Progenitor cell of endocrine pancreas (in vitro differentiated cells): ENCODE measurements at places on chromosomes 13 and 19. TPM values are rescaled to one million over a fixed set of nuclear protein-coding genes. Genes with fewer than 3 reads are reported as not detected.

DNA sequence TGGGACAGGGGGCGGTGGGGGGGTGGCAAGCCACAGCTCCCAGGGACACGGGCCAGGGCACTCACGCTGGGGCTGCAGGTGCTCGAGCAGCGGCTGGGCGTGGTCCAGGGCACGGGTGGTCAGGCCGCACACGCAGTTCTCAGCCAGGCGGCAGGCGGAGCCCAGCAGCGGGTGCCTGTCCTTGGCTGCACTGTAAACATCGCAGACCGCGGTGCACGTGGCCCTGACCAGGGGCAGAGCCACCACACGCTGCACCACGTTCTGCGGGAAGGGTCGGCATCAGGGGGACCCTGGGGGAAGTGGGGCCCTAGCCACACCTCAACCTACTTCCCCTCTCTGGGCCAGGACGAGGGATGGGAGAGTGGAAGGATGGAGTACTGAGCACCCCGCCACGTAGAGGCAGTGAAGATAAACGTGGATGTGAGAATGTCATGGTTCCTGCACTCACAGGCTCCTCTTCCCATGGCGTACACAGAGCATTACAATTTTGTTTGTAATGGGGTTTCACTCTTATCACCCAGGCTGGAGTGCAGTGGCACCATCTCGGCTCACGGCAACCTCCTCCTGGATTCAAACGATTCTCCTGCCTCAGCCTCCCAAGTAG is 3.4 kb downstream of the PLIN5 start:
- no peaks in the 10 kb centered on the region for H3K36me3 ChIP-seq
- DNase-seq, result no peak
- no peaks in the 10 kb centered on the region for H3K4me1 ChIP-seq
- no peak overlapping the region for H3K27ac ChIP-seq
- no peak overlapping the region for H3K4me3 ChIP-seq

GRCh38 chr19:5507065-5507909 is 52.1 kb downstream of the ZNRF4 start:
- H3K27ac ChIP-seq, result no peak overlapping the region
- H3K27me3 ChIP-seq, result peaks cover 8% of the 10 kb centered on the region
- no peaks in the 10 kb centered on the region for H3K36me3 ChIP-seq
- no peak for DNase-seq

- peaks cover 10% of the 10 kb centered on the region for H3K36me3 ChIP-seq
- H3K4me3 ChIP-seq, result peak within 1 kb of the TSS; percentile 90
- peak; percentile 83 for DNase-seq
- peak within 1 kb of the TSS; percentile 96 for H3K27ac ChIP-seq
Observed at GRCh38 chr19:7874076-7874896, at the start of gene PRR36. Gene PRR36 (minus strand): TSS chr19:7874390. CDS start chr19:7873689, 701 bp downstream.

- no peak overlapping the region for H3K27ac ChIP-seq
- H3K36me3 ChIP-seq, result peaks cover 1% of the 10 kb centered on the region
- H3K4me1 ChIP-seq, result peaks cover 4% of the 10 kb centered on the region
- DNase-seq, result no peak
- no peaks in the 10 kb centered on the region for H3K27me3 ChIP-seq
Observed at GRCh38 chr19:39014037-39014436, 18.3 kb downstream of the FBXO27 start.

- no peaks in the 10 kb centered on the region for H3K36me3 ChIP-seq
- DNase-seq, result no peak
- H3K4me3 ChIP-seq, result no peak overlapping the region
- H3K27ac ChIP-seq, result no peak overlapping the region
- no peaks in the 10 kb centered on the region for H3K27me3 ChIP-seq
Observed at GRCh38 chr13:35489050-35489449, 12.6 kb upstream of the MAB21L1 start.

DNA sequence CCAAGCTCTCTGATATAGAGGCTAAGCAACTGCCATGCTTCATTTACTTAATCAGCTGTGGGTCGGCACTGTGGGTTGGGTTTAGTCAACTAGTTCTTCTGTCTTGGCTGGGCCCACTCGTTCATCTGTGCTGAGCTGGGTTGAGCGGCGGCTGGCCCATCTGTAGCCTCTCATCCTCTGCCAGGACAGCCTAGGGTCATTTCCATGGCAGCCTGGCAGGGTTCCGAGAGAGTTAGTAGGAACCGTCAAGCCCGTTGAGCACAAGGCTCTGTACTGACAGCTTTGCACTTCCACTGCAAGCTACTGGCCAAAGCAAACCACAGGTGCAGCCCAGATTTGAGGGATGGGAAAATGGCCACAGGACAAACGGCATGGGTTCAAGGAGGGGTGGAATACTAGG is 6.6 kb upstream of the ZNF835 start:
- DNase-seq, result no peak
- no peaks in the 10 kb centered on the region for H3K4me1 ChIP-seq
- no peaks in the 10 kb centered on the region for H3K27me3 ChIP-seq
- H3K36me3 ChIP-seq, result peaks cover 3% of the 10 kb centered on the region

GRCh38 chr13:24931450-24932251 is 164.3 kb upstream of the PABPC3 start:
- H3K4me3 ChIP-seq, result peak overlapping the region; percentile 14
- peaks cover 40% of the 10 kb centered on the region for H3K27me3 ChIP-seq
- no peak overlapping the region for H3K27ac ChIP-seq
- no peaks in the 10 kb centered on the region for H3K4me1 ChIP-seq
- DNase-seq, result no peak

DNA sequence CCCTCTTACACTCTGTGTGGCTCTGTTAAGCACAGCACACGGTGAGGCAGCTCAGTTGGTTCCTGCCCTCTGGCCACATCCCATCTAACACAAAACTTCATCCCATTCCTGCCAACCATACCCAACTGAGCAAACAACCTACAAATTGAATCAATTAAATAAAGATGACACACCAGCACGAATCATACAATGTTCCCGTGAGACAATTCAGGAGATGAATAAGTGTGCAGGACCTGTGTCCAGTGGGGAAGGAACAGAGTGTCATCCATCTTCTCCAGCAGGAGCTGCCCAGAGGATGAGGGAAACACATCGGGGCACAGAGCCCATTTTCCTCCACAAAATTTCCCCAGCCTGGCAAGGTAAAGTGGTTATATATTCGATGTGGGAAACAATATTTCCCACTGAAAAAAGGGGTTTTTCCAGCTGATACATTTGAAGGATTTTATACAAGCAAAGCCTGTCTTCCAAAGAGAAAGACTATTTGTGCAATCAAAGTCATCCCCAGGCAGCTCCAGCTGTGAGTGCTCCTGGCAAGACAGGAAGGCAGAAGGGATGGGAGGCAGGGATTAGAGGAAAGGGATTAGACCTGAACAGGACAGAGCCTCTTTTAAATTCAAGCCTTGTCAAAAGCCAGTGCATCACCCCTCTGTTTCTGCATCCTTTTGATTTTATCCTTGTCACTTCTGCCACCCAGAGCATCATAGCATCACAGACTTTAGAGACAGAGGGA is 240.2 kb downstream of the LHFPL6 start:
- no peak for DNase-seq
- no peaks in the 10 kb centered on the region for H3K36me3 ChIP-seq
- H3K27ac ChIP-seq, result no peak overlapping the region

DNA sequence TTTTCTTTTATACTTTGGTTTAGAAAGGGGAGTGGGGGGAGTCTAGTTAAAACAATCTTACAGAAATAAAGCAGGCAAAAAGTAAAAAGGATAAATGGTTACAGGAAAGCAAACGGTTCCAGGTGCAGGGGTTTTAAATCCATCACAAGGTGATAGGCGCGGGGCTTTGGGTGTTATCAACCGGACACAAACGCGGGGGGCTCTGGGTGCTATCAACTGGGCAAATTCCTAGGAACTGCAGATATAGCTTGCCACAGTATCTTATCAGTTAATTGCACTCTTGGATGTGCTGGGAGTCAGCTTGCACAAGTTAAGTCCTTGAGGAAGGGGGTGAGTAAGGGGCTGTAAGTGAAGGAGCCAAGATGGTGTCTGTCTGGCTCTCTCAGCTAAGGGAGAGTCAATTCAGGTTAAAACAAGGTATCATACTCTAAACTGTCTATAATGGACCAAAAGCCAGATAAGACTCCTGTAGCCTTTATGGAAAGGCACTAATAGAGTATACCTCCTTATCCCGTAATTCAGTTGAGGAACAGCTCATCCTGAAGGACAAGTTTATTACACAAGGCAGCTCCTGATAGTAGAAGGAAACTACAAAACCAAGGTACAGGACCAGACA is 32.6 kb upstream of the ZSCAN5A start:
- DNase-seq, result no peak
- H3K27ac ChIP-seq, result no peak overlapping the region
- H3K36me3 ChIP-seq, result peaks cover 2% of the 10 kb centered on the region
- H3K4me3 ChIP-seq, result no peak overlapping the region
- no peaks in the 10 kb centered on the region for H3K27me3 ChIP-seq

GRCh38 chr13:41212881-41213280 is 18.5 kb upstream of the KBTBD7 start:
- H3K27ac ChIP-seq, result no peak overlapping the region
- H3K4me3 ChIP-seq, result no peak overlapping the region
- no peaks in the 10 kb centered on the region for H3K27me3 ChIP-seq
- DNase-seq, result no peak

DNA sequence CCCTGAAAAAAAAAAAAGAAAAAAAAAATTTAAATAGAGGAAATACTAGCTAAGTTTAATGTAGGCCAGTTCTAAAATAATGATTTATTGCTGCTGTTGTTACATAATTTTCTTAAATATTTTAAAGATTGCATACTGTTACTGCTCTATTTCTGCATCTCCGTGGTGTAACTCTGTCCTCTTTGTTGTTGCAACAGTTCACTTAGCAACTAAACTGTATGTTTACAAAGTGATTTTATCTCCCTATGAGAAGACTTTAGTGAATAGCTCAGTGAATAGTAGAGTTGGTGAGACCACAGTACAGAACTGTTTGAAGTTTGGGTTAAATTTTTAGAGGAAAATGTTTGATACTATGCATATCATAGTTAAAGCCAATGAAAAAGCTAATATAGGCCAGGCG is 19.4 kb downstream of the BRCA2 start:
- H3K4me1 ChIP-seq, result no peaks in the 10 kb centered on the region
- H3K27ac ChIP-seq, result no peak overlapping the region
- H3K27me3 ChIP-seq, result no peaks in the 10 kb centered on the region
- H3K36me3 ChIP-seq, result peaks cover 30% of the 10 kb centered on the region

GRCh38 chr19:49448432-49448786 is 3.2 kb downstream of the PIH1D1 start:
- H3K4me1 ChIP-seq, result peaks cover 7% of the 10 kb centered on the region
- H3K4me3 ChIP-seq, result peak overlapping the region; percentile 47
- H3K27ac ChIP-seq, result no peak overlapping the region
- no peak for DNase-seq
- no peaks in the 10 kb centered on the region for H3K27me3 ChIP-seq

GRCh38 chr13:39036212-39036611 is 1.7 kb downstream of the PROSER1 start:
- no peaks in the 10 kb centered on the region for H3K27me3 ChIP-seq
- H3K27ac ChIP-seq, result peak overlapping the region; percentile 96
- no peaks in the 10 kb centered on the region for H3K36me3 ChIP-seq

DNA sequence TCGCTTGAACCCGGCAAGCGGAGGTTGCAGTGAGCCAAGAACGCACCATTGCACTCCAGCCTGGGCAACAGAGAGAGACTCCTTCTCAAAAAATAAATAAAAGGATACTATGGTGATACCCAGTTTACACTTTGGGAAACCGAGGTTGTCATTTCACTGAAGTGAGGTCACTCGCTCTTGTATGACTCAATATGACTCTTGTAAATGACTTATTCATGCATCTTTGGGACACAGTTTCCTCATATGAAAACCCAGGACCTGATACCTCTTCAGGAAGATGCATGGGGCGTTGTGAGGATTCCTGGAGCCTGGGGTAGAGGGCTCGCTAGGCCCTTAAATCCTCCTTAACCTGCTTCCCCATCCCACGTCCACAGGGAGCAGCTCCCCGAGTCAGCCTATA is 4.5 kb downstream of the PSMD8 start:
- no peak overlapping the region for H3K4me3 ChIP-seq
- peaks cover 13% of the 10 kb centered on the region for H3K4me1 ChIP-seq
- no peak for DNase-seq

GRCh38 chr19:7307590-7308218 is 13.5 kb upstream of the INSR start:
- H3K36me3 ChIP-seq, result no peaks in the 10 kb centered on the region
- no peaks in the 10 kb centered on the region for H3K27me3 ChIP-seq
- no peaks in the 10 kb centered on the region for H3K4me1 ChIP-seq
- H3K4me3 ChIP-seq, result no peak overlapping the region

- no peak for DNase-seq
- H3K36me3 ChIP-seq, result peaks cover 9% of the 10 kb centered on the region
- H3K27me3 ChIP-seq, result no peaks in the 10 kb centered on the region
- peaks cover 16% of the 10 kb centered on the region for H3K4me1 ChIP-seq
- no peak overlapping the region for H3K27ac ChIP-seq
- H3K4me3 ChIP-seq, result no peak overlapping the region
Observed at GRCh38 chr19:18308051-18308947, 14.6 kb downstream of the LSM4 start.

DNA sequence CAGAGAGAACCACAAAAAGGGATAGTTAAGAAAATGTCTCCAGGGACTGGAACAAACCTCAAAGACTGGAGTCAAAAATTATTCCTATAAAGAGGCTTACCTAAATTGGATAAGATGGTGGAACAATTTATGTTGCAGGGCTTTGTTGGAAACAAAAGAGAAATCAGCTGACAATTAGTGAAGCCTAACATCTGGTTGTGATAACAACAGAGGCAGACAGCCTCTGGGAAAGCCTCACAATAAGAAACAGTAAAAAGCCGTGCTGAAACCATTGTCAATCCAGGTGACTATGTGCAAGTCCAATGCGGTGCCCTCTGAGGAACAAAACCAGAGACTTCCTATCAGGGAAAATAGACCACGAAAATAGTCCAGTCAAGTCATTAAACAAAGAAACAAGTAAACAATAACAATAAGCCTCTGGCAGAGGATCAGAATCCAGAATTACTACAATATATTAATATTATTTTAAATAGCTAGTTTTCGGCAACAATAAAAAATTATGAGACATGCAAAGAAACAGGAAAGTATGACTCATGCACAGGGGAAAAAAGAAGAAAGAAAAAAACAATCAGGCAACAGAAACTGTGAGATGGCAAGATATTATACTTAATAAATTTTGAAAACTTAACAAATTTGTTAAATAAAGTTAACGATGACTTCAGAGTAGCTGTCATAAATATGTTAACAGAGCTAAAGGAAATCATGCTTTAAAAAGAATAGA is 99.7 kb upstream of the RXFP2 start:
- no peak overlapping the region for H3K4me3 ChIP-seq
- no peak for DNase-seq
- H3K27ac ChIP-seq, result no peak overlapping the region
- peaks cover 7% of the 10 kb centered on the region for H3K4me1 ChIP-seq
- peaks cover 5% of the 10 kb centered on the region for H3K36me3 ChIP-seq

RNF17 gene
- total RNA-seq, result not detected in 2 replicates

RAB8A gene
- total RNA-seq, result 65.5 and 67.5 TPM in 2 replicates

LIM2 gene
- not detected in 2 replicates for total RNA-seq

PDCD2L gene
- 18.1 and 20.1 TPM in 2 replicates for total RNA-seq

HIPK4 gene
- total RNA-seq, result 0.11 TPM in 1 of 2 replicates, not detected in the other

TMEM205 gene
- total RNA-seq, result 49.8 and 51.1 TPM in 2 replicates

ZNF560 gene
- total RNA-seq, result not detected in 2 replicates

ZNF681 gene
- 10.2 and 11.5 TPM in 2 replicates for total RNA-seq

SCGB2B2 gene
- total RNA-seq, result 0.47 and 0.84 TPM in 2 replicates
